ENCODE measurements at places on chromosomes 16 and 17.

DNA sequence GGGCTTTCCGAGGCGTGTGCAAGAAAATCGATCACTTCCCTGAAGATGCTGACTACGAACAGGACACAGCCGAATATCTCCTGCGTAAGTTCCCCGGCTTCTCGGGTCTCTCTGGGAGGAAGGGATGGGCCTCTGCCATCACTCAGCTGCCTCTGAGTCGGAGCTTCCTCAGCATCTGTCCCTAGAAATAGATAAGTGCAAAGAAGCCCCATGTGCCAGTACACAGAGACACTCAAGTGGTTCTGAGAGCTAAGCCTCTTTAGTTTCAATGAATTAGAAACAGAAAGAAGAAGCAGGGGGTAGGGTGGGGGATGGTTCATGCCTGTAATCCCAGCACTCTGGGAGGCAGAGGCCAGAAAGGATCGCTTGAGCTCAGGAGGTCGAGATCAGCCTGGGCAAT, 90.6 kb downstream of the CACNG3 start:
- DNase-seq, result no peak

GRCh38 chr17:67003231-67003630, 38.7 kb downstream of the CACNG4 start:
- DNase-seq, result no peak

DNA sequence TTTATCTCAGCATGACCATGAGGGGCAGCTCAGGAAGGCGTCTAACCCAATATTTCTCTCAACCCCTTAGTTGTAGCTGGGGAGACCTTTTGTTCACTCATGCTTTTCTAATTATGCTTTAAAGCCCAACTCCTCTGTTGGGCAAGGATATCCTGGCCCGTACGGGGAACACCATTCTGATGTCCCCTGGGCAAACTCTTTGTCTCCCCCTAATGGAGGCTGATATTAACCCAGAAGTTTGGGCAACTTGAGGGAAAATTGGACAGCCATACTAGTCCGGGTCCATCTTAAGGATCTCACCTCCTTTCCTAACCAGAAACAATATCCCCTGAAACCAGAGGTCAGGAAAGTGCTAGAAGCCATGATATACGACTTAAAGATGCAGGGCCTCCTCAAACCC, 143.7 kb upstream of the COX10 start:
- no peak for DNase-seq

GRCh38 chr17:50162466-50163254, 3.1 kb upstream of the SGCA start:
- DNase-seq, result no peak

- no peak for DNase-seq
Observed at GRCh38 chr16:20216591-20217217, 110.6 kb downstream of the GP2 start.

- peak; percentile 49 for DNase-seq
Observed at GRCh38 chr17:47694581-47695428, 844 bp downstream of the TBKBP1 start.

- DNase-seq, result no peak
Observed at GRCh38 chr17:44919411-44919810, 4.1 kb upstream of the GFAP start.

GRCh38 chr17:80761110-80761871, 216.7 kb downstream of the RPTOR start:
- peak; percentile 85 for DNase-seq

GRCh38 chr17:1904273-1905182, 74.7 kb downstream of the RPA1 start:
- DNase-seq, result no peak

DNA sequence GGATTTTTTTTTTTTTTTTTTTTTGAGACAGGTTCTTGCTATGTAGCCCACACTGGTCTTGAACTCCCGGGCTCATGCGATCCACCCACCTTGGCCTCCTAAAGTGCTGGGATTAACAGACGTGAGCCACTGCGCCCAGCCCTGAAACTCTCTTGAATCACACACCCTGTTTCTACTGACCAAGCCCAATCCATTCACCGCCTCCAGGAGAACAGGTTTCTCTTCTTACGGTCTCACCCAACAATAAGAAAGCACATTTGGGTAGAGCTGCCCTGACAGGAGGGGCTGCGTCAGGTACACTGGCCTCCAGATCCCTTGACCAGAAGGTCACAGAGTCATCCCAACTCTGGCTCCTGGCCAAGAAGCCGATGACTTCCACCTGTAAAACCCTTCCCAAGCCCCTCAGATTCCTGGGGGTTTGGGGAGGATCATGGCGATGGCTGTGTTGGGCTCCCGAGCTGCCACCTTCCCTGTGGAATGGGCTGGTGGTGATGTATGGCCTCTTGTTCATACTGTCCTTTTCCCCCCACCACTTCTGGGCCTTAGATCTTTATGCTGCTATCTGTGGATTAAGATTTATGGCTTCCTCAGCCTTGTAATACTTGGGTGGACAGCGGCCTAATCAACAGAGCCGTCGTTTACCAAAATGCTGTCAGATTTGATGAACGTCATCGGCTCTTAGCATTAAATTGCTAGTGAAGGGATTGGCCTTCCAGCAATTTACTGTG, 89.1 kb downstream of the KATNIP start:
- no peak for DNase-seq

DNA sequence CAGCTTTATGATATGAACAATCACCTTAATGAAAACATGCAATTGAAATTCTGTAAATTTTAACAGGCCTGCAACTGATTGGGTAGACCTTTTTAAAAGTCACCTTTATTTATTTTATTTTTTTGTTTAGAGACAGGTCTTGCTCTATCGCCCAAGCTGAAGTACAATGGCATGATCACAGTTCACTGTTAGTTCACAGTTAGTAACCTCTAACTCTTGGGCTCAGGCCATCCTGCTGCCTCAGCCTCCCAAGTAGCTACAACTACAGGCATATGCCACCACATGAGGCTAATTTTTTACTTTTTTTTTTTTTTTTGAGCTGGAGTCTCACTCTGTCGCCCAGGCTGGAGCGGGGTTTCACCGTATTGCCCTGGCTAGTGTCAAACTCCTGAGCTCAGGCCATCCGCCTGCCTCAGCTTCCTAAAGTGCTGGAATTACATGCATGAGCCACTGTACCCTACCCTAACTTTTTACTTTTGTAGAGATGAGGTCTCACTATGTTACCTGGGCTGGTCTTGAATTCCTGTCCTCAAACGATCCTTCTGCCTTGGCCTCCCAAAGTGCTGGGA, 28.0 kb downstream of the AP1G1 start:
- DNase-seq, result no peak

GRCh38 chr16:3907586-3907985, 27.1 kb upstream of the CREBBP start:
- DNase-seq, result no peak

DNA sequence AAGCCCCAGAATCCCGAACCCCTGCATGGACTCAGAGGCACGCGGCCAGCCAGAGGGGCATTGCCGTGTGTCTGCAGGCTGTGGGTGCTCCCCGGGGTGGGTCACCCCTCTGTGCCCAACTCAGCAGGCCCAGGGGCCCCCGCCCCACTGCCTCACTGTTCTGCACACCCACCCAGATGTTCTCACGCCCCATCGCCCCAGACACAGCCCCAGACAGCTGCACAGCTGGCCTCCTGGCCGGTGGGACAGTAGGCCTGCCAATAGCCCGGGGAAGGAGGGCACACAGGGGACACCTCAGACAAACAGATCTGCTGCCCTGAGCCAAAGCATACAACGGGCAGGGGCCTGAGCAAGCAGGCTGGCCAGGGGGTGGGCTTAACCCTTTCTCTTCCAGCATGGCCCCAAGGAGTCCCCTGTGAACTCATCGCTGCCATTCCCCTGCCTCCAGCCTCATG, 27.6 kb upstream of the NXPH3 start:
- no peak for DNase-seq

- peak; percentile 93 for DNase-seq
Observed at GRCh38 chr16:75433732-75434413, 570 bp upstream of the CFDP1 start.

GRCh38 chr17:30477774-30478115, 537 bp downstream of the GOSR1 start:
- DNase-seq, result no peak

DNA sequence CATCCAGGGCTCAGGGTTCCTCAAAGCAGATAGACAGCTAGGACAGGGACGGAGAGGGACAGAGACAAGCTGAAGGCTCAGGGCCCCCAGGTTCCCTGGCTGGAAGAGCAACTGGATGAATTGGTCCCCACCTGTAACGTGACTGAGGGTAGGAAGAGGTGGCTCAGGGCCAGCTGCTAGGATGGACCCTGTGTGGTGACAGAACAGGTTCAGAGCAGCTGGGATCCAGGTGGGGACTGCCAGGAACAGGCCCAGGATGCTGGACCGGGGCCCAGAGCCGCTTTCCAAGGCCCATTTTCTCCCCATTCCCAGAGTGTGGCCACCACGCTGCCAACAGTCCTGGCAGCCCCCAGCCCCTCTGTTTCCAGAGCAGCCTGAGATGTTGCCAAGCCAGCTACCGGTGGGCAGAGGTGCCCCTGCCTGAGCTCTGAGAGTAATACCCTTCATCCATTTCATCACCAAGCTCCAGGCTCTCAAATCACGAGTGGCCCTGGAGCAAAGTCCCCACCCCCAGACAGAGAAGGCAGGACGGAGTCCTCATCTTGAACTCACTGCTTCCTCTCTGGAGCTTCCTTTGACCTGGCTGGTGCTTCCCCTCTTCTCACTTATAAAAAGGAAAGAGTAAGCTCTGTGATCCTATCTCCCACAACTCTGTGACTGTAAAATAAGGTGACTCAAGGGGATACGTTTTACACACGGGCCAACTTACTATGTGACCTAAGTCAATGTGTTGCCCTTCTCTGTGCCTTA, 79.6 kb downstream of the TMEM132E start:
- no peak for DNase-seq

DNA sequence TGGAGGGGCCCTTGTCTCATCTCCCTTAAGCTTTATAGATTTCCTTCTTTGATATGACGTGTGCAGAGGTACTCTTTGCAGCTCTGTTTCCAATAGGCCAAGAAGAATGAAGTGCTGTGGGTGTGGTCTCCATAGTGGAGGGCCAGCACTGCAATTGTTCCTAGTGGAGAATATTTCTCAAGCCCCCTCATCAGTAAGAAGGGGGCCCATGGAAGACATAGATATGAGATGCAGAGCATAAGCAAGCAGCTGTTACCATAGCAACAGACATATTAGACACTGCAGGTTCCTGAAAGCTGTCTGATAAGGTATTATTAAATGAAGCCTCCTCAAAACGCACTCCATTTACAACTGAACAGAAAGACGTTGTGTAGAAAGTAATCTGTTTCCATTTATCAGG, 240.7 kb downstream of the ZFHX3 start:
- no peak for DNase-seq

DNA sequence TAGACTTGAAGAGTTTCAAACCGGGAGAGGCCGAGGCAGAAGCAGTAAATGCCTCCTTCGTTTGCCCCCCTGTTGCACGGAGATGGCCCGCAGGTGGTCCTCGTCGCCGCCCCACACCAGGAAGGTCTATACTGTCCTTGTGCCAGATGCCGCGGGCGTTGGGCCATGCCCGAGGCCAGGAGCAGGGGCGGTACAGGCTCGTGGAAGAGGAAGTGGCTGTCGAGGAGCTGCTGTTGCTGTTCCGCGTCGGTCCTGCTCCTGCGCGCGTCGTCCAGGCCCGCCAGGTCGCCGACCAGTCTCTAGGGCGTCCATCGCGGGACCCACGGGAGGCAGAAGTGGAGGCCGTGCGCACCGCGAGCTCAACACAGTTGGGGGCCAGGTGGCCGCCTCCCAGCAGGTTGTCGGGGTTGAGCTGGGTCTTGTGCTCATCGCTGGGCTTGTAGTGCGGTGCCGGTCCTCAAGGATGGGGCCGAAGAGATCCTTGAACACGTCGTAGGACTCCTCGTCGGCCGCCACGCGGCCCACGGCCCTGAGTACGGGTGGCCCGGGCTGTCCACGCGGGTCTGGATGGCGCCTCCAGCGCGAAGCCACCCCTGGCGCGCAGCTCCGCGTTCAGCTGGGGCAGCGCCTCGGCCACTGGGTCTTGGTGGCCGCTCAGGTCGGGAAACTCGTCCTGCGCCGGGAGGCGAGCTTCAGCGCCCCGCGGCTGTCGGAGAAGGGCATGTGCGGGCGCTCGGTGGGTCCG, 13.1 kb upstream of the C16orf87 start:
- DNase-seq, result no peak

DNA sequence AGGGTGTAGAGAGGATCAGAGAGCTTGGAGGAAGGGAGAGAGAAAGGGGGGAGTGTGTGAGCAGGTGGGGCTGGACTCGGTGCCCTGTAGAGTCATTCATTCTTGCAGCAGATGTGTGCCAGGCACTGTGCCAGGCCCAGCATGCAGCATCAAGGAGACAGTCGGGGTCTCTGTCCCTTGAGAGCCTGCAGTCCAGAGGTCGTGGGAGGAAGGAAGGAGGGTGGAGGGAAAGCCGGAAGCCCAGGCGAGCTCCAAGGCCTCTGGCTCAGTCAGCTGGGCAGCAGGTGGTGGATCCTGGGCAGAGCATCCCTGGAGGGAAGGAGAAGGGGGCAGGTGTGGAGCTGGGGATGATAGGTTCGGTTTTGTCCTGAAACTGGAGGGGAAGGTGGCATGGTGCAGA, 27.5 kb downstream of the EPN2 start:
- no peak for DNase-seq

DNA sequence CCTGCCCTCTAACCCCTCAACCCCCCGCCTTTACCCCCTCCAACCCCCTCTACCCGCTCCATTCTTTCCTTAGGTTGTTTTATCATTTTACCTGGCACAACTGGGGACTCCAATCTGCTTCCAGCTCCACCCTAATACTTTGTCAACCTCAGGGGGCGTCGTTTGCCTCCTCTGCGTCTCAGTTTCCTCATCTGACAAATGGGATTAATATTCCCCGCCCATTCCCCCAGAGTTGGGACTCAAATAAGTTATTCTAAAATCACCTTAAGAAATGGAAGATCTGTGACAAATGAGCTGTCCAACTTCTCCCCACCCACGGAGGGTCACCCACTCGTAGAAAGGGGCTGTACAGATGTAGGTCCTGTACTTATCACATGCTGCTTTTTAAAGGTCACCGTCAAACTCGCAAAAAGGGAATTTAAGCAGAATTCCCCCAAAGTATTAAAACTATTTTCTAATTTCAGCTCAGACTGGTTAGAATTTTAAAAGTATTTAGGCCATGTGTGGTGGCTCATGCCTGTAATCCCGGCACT, 40.6 kb upstream of the CPNE2 start:
- no peak for DNase-seq

DNA sequence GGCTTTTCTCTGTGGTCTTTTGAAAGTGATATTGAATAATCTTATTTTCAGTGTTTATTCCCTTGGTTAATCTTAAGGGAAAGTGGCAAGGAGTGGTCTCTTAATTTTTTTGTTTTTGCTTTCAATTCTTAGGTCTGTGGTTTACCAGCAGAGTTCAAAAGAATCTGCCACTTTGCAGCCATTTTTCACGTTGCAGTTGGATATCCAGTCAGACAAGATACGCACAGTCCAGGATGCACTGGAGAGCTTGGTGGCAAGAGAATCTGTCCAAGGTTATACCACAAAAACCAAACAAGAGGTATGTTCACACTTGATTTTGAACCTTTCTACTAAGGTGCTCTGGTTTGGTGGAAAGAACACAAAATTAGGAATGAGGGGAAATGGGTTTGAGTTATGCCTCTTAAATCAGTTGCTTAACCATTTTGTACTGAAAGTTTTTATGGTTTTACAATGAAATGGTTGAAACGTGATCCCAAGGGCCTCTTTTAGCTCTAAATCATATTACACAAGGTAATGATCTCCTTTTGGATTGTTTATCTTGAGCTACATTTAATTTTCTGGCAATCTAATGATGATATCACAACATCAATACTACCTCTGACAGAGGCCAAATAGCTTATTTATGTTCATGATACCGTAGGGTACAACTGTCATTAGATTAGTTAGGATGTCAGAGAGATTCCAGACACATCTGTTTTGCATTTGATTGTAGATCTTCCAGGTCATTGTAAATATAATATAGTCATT, 51.6 kb upstream of the CRISPLD2 start:
- no peak for DNase-seq

All from fibroblast of skin of abdomen (primary cell).